ENCODE measurements at places on chromosomes 12 and 14.

- no peak for DNase-seq
- H3K36me3 ChIP-seq, result no peaks in the 10 kb centered on the region
- H3K4me1 ChIP-seq, result peaks cover 6% of the 10 kb centered on the region
These were observed 6.4 kb upstream of the TMED10 start for GRCh38 chr14:75182821-75183220.

- no peak overlapping the region for H3K4me3 ChIP-seq
- no peaks in the 10 kb centered on the region for H3K4me1 ChIP-seq
- H3K27me3 ChIP-seq, result peaks cover 1% of the 10 kb centered on the region
- DNase-seq, result no peak
- H3K27ac ChIP-seq, result no peak overlapping the region
These were observed 274.1 kb downstream of the ALG10 start for GRCh38 chr12:34296143-34297041.

- H3K36me3 ChIP-seq, result peaks cover 14% of the 10 kb centered on the region
- H3K4me1 ChIP-seq, result peaks cover 68% of the 10 kb centered on the region
- no peak for DNase-seq
- H3K4me3 ChIP-seq, result no peak overlapping the region
- H3K27me3 ChIP-seq, result no peaks in the 10 kb centered on the region
These were observed 265.9 kb upstream of the PLEKHG7 start for GRCh38 chr12:92436856-92437255.

GRCh38 chr12:84463741-84464495 is 448.7 kb downstream of the SLC6A15 start:
- H3K4me3 ChIP-seq, result no peak overlapping the region
- no peaks in the 10 kb centered on the region for H3K4me1 ChIP-seq
- H3K27ac ChIP-seq, result no peak overlapping the region
- DNase-seq, result no peak

DNA sequence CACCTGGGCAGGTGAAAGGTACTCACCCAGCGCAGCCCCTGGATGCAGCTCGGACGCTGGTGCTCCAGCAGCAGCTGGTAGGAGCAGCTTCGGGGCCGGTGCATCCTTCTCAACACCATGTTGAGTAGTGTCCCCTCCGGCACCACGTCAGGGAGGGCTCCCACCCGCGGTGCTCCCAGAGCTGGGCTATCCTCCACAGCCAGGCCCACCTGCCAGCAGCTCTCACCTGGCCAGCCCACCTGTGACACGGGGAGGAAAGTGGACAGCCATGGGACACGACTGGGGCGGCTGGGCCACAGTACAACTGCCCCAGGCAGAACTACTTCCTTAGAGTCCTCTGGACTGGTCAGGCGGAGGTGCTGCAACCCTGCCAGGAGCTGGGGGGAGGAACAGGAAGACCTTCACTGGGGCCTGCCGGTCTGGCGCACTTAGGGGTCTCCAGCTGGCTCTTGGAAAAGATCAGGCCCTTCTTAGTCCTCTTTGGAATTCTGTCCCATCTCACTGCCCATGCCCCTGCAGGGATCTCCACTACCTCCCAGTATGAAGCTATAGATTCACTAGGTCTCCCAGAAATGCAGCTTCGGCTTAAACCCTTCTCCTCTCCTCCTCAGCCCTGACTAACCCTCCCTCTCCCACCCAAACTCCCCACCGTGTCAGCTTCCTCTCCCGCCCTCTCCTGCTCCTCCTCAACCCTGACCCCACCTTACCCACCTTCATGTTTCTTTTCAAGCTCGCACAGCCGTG is 668 bp downstream of the RAPGEF3 start:
- peaks cover 38% of the 10 kb centered on the region for H3K4me1 ChIP-seq
- peak overlapping the region; percentile 62 for H3K4me3 ChIP-seq
- H3K27me3 ChIP-seq, result no peaks in the 10 kb centered on the region
- no peak for DNase-seq
- H3K27ac ChIP-seq, result peak overlapping the region; percentile 56

- no peak overlapping the region for H3K4me3 ChIP-seq
- DNase-seq, result no peak
- H3K4me1 ChIP-seq, result peaks cover 6% of the 10 kb centered on the region
- H3K27me3 ChIP-seq, result peaks cover 23% of the 10 kb centered on the region
- no peaks in the 10 kb centered on the region for H3K36me3 ChIP-seq
- no peak overlapping the region for H3K27ac ChIP-seq
These were observed 15.8 kb upstream of the STAB2 start for GRCh38 chr12:103571286-103571685.

DNA sequence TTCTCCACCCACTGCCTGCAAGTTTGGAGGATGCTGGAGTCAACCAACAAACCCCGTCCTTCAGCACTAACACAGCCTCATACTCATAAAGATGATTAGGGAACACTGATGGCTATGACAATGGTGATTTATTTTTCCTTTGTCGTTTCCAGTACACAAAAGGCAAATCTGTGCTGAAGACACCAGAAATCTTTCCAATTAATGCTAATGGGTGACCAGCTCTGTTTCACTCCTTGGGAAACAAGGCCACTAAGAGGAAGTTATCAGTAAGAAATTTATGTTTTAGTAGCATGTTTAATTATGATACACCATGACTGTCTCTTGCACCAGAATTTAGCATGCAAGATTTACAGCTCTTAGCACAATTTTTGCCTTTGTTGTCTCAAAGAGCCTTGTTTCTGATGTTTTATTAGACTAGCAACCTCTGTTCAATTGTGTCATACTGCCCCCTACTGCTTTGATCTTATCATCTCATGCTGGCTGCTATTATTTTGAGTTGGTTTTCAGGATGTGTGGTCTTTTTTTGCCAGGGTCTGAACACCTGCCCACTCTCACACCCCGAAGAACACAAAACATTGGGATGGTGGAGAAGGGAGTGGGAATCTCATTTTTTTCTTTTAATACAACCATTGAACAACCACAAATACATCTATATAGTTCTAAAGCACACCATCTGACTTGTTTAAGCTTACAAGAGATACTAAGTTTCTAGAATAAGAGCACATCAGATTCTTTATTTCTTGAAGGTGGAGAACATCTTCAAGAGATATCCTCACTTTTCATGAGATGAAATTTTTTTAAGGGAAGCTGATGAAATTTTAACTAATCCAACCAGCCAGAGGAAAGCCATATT is 160.9 kb downstream of the SPTSSA start:
- no peaks in the 10 kb centered on the region for H3K36me3 ChIP-seq
- peaks cover 9% of the 10 kb centered on the region for H3K27me3 ChIP-seq

- no peak overlapping the region for H3K27ac ChIP-seq
- peaks cover 6% of the 10 kb centered on the region for H3K27me3 ChIP-seq
- DNase-seq, result no peak
- no peak overlapping the region for H3K4me3 ChIP-seq
- peaks cover 10% of the 10 kb centered on the region for H3K4me1 ChIP-seq
These were observed 3.6 kb upstream of the VRK1 start for GRCh38 chr14:96793547-96793946.

- H3K4me1 ChIP-seq, result no peaks in the 10 kb centered on the region
- no peak overlapping the region for H3K27ac ChIP-seq
- H3K36me3 ChIP-seq, result peaks cover 2% of the 10 kb centered on the region
- peaks cover 4% of the 10 kb centered on the region for H3K27me3 ChIP-seq
These were observed 188.7 kb upstream of the TMEM260 start for GRCh38 chr14:56390859-56391258.

DNA sequence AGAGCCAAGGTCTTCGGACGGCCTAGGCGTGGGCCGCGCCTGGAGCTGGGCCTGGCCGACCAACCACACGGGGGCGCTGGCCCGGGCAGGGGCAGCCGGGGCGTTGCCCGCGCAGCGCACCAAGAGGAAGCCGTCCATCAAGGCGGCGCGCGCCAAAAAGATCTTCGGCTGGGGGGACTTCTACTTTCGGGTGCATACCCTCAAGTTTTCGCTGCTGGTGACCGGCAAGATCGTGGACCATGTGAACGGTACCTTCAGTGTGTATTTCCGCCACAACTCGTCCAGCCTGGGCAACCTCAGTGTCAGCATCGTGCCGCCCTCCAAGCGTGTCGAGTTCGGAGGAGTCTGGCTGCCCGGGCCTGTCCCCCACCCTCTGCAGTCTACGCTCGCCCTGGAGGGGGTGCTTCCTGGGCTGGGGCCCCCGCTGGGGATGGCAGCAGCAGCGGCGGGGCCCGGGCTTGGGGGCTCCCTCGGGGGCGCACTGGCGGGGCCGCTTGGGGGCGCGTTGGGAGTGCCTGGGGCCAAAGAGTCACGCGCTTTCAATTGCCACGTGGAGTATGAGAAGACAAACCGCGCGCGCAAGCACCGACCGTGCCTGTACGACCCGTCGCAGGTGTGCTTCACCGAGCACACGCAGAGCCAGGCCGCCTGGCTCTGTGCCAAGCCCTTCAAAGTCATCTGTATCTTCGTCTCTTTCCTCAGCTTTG is 4.4 kb upstream of the SHMT2 start:
- H3K27ac ChIP-seq, result peak overlapping the region; percentile 43
- peaks cover 54% of the 10 kb centered on the region for H3K4me1 ChIP-seq
- H3K36me3 ChIP-seq, result peaks cover 6% of the 10 kb centered on the region
- peaks cover 26% of the 10 kb centered on the region for H3K27me3 ChIP-seq
- DNase-seq, result peak; percentile 72

DNA sequence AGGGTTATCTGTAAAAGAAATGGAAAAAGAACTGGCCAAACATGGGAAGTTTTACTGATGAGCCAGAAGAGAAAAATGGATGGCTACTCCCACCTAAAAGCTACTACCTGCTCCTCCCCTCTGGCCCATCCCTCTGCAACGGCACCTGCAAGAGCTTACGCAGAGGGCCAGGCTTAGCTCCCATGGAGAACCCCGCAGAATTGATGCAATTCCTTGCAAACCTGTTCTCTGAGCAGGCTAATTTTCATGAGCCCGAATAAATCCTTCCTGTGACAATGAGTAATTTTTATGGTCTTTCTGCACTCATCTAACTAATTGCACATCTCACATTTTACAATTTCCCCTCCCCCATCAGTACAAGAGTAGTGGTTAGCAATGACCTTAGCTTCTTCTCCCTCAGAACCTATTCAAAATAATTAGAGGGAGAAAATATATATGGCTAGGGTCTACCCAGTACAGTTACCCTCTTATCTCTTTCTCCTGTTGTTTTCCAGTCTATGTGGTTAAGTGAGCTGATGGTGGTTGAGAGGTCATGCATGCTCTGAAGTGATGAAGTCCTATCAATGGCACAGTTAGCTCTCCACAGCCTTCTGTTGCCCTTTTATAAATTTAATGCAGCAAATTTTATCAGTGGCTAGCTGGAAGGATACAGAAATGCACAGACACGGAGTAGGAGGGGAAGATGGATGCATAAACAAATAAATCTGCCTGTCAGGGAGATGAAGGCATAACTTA is 67.7 kb upstream of the NTF3 start:
- H3K27ac ChIP-seq, result no peak overlapping the region
- H3K4me3 ChIP-seq, result no peak overlapping the region

- H3K27me3 ChIP-seq, result peaks cover 2% of the 10 kb centered on the region
- no peak overlapping the region for H3K4me3 ChIP-seq
- H3K4me1 ChIP-seq, result peaks cover 13% of the 10 kb centered on the region
- no peaks in the 10 kb centered on the region for H3K36me3 ChIP-seq
- H3K27ac ChIP-seq, result peak overlapping the region; percentile 21
These were observed 48.0 kb downstream of the IRAK3 start for GRCh38 chr12:66236969-66237368.

DNA sequence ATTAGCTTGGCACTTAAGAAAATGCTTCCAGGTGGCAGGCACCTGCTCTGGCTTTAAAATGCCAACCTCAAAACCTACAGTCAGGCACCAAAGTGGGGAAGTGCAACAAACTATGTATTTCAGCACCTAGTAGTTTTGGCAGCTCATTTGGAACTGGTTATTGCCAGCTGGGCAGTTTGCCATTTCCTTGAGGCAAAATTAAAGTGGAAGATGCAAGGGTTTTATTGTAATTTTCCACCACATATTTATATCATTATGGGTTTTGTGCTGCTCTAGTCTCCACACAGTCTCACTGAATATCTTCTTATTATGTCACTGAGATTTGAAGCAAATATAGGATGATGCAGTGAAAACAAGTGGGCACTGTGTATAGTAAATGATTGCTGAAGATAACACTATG is 117.0 kb downstream of the PRKD1 start:
- no peak overlapping the region for H3K27ac ChIP-seq
- H3K4me1 ChIP-seq, result peaks cover 3% of the 10 kb centered on the region
- H3K36me3 ChIP-seq, result peaks cover 2% of the 10 kb centered on the region

DNA sequence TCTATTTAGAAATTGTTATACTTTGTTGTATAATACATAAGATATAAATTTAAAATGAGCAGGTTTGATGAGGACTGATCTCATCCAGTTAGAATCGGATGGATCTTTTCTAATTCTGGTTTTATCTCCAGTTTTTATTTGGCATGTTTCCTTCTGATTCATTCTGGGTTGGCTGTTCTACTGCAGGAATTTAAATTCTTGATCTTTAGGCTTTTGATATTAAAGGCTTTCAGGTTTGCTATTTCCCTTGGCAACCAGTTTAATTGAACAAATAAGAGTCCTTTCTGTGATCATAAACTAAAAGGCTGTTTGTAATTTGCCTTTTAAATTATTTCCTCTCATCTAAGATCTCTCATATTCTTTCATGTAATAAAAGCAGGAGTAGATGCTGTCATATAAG is 83.4 kb downstream of the PDE6H start:
- peaks cover 6% of the 10 kb centered on the region for H3K27me3 ChIP-seq
- no peaks in the 10 kb centered on the region for H3K36me3 ChIP-seq
- H3K4me1 ChIP-seq, result no peaks in the 10 kb centered on the region
- DNase-seq, result no peak

DNA sequence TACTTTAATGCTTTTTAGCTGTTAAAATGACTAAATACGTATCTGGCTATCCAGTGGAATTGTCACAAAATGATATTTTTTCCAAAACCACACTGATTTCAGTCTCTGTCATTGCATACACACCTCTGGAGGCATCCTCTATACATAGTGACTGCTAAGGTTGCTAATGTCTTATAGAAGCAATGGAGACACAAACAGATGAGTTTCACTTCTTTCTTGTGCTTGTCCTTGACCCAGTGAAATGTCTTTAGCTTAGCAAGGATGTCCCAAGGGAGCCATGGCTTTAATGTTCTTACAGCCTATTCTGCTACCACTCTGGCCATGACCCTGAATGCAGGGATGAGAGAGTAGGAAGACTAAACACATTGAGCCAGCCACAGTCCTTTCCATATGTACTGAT is 90.3 kb downstream of the TPH2 start:
- H3K27me3 ChIP-seq, result peaks cover 2% of the 10 kb centered on the region
- no peak overlapping the region for H3K27ac ChIP-seq
- no peak for DNase-seq
- no peak overlapping the region for H3K4me3 ChIP-seq
- H3K36me3 ChIP-seq, result no peaks in the 10 kb centered on the region
- no peaks in the 10 kb centered on the region for H3K4me1 ChIP-seq

- no peaks in the 10 kb centered on the region for H3K36me3 ChIP-seq
- no peaks in the 10 kb centered on the region for H3K4me1 ChIP-seq
- no peak overlapping the region for H3K4me3 ChIP-seq
- H3K27me3 ChIP-seq, result peaks cover 11% of the 10 kb centered on the region
- no peak overlapping the region for H3K27ac ChIP-seq
These were observed 14.4 kb downstream of the EML1 start for GRCh38 chr14:99807413-99808153.
